ENCODE measurements at places on chromosomes 1 and 21.
A peak's percentile ranks its signal among the peaks of the same experiment; 100 is the strongest.

DNA sequence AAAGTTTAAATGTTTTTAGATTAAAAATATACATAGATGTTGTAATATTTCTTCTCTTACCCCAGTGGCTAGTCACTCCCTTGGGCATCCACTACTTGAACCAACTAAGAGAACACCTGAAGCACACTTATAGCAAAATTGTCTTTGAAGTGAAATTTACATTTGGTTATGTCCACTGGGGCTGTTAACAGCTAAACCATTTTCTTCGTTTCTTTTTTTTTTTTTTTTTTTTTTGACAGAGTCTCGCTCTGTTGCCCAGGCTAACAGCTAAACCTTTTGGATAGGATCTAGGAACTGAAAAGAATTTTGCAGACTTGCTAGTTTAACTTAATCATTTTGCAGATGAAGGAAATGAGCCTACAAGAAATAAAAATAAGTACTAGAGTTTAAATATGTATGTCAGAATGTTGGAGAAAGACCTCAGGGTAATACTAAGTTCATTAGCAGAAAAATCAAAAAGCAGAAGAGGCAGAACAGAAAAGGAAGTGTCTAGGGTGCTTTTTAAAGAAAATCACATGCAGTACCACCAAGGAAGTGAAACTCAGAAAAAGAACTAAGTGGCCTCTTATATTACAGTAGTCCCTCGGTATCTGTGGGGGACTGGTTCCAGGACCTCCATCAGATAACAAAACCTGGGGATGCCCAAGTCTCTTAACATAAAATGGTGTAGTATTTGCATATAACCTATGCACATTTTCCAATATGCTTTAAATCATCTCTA, 11.8 kb downstream of the DRAM2 start:
- no peak for DNase-seq

DNA sequence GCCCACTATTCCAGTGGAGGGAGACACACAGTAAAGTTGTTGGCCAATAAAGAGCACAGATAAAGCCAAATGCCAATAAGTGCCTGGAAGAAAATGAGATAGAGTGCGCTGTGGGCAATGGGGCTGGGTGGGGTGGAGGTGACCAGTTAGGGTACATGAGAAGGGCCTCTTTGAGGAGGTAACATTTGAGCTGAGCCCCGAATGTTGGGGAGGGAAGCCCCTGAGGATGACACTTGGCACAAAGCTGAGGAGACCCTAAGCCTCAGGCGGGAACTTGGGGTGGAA, 979 bp downstream of the S100A9 start:
- DNase-seq, result no peak

DNA sequence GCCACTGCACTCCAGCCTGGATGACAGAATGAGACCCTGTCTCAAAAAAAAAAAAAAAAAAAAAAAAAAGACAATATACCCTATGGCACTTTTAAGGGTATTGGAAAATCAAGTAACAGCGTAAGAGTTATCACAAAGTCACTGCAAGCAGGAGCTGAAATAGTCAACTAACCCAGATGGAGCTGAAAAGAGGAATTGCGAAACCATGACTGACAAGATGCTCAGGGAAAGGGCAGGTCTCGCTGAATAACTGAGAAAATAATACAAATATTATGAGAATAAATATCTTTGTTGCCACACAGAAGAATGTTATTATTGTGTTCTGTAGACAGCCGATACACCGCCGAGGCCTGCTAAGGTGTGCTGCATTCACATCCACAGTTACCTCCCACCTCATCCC, 17.8 kb downstream of the HLCS start:
- DNase-seq, result no peak

GRCh38 chr1:32051706-32052105, 21.0 kb upstream of the TMEM39B start:
- DNase-seq, result no peak

GRCh38 chr1:15847893-15848142, 311 bp downstream of the SPEN start:
- DNase-seq, result no peak

GRCh38 chr1:5444396-5444795, 547.8 kb downstream of the NPHP4 start:
- DNase-seq, result no peak

- DNase-seq, result no peak
Measured at GRCh38 chr1:109186733-109187086, 27.0 kb upstream of the SARS1 start.

GRCh38 chr1:53792806-53793205, 45.3 kb downstream of the NDC1 start:
- DNase-seq, result no peak

GRCh38 chr21:43895196-43895595, 30.2 kb downstream of the AGPAT3 start:
- no peak for DNase-seq

- no peak for DNase-seq
Measured at GRCh38 chr1:200883118-200883517, 10.3 kb downstream of the GPR25 start.

DNA sequence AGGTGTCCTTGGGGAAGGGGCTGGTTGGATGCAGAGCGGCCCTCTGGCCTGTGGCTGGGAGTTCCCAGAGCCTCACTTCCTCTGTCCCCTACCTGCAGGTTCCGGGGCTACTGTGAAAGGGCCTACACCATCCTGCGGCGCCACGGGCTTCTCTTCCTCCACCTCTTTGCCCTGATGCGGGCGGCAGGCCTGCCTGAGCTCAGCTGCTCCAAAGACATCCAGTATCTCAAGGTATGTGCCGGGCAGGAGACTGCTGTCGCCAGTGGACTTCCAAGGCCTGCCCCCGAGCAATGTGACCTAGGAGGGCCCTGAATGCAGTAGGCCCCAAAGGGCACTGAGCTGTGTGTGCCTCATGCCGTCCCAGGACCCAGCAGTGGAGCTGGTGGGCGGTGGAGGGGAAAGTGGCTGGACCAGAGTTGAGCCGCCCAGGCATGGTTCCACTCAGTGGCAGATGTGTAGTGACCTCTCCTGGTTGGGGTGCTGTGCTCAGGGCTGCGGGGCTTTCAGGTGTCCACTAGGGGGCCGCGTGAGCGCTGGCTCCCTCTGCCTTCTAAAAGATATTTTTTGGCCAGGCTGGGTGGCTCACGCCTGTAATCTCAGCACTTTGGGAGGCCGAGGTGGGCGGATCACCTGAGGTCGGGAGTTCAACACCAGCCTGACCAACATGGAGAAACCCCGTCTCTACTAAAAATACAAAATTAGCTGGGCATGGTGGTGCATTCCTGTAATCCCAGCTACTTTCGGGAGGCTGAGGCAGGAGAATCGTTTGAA, 73.4 kb downstream of the PIK3CD start:
- DNase-seq, result no peak

GRCh38 chr1:145871994-145872924, 13.4 kb upstream of the PIAS3 start:
- DNase-seq, result peak; percentile 69

DNA sequence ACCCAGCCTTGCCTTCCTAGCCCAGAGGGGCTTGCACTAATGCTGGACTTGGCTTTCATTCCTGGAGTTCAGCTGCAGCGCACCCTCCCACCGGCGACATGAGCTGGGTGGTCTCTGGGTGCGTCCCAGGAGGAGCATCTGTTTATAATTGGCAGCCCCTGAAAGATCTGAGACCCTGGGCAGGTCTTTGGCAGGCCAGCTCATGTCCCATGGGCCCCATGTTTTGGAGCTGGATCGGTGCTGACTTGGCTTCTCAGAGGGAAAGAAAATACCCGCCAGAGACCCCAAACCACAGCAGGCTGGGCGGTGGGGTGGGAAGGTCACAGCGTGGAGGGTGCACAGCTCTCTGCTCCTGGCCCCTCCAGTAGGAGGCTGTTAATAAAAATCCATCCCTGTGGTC, 29.3 kb downstream of the DHRS3 start:
- DNase-seq, result no peak

- no peak for DNase-seq
Measured at GRCh38 chr1:23824711-23825075, 536 bp downstream of the HMGCL start.

GRCh38 chr1:6001992-6002576, 9.9 kb upstream of the NPHP4 start:
- DNase-seq, result peak; percentile 23

- no peak for DNase-seq
Measured at GRCh38 chr21:42296501-42296900, 18.7 kb downstream of the TFF3 start.

DNA sequence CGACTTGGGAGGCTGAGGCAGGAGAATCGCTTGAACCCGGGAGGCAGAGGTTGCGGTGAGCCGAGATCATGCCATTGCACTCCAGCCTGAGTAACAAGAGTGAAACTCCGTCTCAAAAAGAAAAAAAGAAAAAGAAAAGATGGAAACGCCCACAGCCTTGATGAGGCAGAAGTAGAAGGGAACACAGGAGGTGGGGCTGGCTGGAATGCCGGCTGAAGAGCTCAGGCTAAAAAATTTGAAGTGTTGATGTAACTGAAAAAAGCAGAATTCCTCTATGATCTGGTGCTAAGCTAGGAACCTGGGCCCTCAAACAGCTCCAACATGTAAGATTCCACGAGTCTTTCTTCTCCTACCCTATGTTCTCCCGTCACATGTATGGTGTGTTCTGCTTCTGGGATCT, 53.6 kb downstream of the SLC66A1 start:
- DNase-seq, result no peak

- peak; percentile 75 for DNase-seq
Measured at GRCh38 chr21:38993561-38993960, 187.8 kb downstream of the ETS2 start.

DNA sequence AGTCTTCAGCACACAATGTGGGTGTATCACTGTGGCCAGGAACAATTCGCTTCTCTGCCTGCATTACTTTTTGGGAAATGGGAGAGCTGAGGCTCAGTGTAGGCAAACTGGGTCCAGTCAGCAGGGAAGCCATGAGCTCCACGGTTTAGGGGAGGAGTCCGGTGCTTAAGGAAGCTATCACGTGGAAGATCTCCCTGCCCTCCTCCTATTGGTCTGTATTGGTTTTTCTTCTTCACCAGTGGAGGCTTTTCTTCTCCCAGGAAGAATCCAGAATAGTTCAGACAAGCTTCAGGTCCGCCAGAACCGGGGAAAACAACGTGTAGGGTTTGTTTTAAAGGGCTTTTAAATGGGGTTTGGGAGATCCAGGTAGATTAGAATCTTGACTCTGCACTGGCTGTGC, 156.2 kb upstream of the CAMK1G start:
- no peak for DNase-seq

Measured in left hindlimb (tissue), 1 donor.